ENCODE measurements at places on chromosomes 1 and 21.

DNA sequence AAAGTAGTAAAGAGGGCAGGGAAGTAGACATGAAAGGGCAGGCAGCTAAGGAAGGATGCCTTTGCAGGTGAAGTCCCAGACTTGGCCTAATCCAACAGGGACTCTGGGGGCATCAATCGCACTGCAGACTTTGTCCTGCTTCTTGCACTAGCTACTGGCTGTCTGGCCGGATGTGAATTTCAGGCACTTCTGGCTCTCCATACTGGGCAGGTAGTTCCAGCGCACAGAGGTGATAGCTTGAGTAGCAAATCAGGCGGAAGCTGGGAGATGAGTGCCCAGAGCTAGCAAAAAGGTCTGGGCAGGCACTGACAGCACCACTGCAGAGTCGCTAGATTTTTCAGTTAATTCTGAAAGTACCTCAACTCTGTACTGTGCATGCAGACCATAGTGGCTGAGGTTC lies 997 bp downstream of the RSPH1 start:
- DNase-seq = no peak

GRCh38 chr1:211469938-211470529 lies 21.9 kb downstream of the RD3 start:
- peak; percentile 37 for DNase-seq

GRCh38 chr1:85609976-85610375 lies 29.4 kb downstream of the CCN1 start:
- no peak for DNase-seq

GRCh38 chr1:167514288-167514687 lies 4.0 kb downstream of the CD247 start:
- peak; percentile 54 for DNase-seq

- DNase-seq = no peak
Measured at GRCh38 chr1:13450204-13450603, 40.0 kb downstream of the PRAMEF20 start.

DNA sequence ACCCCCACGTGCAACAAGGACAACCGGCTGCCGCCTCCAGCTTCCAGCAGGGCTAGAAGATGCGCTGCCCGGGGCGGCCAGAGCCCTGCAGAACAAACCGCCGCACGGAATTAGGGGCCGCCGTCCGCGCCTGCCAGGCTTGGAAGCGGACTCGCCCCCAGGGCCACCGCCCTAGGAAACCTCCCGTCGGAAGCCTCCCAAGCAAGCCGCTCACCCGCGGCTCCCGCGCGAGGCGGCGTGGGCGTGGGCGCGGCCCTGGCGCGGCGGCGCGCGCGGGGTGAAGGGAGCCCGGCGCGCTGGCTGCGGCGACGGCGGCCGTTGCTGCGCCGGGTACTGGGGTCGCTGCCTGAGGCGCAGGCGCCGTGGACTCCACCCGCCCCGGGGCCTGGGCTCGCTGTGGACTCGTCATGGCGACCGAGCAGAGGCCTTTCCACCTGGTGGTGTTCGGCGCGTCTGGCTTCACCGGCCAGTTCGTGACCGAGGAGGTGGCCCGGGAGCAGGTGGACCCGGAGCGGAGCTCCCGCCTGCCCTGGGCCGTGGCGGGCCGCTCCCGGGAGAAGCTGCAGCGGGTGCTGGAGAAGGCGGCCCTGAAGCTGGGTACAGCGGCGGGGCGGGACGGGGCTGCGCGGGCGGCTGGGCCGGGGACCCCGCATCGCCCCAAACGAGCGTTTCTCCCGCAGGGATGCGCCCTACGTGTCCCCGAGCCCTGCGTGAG lies at the start of gene SCCPDH:
TSS of gene SCCPDH (plus strand) at position 394 of the 715 bp plus-strand sequence. CDS start at position 408, 14 bp downstream.
- peak; percentile 60 for DNase-seq

GRCh38 chr1:25257196-25257595 lies 9.9 kb upstream of the RSRP1 start:
- no peak for DNase-seq

DNA sequence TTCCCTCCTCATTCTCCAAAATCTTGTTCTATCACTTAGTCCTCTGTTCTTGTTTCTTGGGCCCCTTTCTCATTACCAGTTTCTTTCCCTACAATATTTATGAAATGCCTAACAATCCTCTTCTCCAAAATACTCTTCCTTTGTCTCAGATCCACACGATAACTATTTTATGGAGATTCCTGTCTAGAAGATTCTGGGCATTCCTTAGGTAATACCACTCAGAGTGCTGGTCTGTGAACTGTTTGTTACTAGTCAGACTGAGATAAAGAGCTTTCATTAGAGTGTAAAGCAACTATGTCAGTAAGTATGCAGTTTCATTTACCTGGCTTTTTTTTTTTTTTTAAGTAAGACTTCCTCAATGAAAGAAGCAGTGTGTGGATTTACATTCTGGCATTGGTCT lies 18.1 kb upstream of the RCOR3 start:
- DNase-seq = no peak

DNA sequence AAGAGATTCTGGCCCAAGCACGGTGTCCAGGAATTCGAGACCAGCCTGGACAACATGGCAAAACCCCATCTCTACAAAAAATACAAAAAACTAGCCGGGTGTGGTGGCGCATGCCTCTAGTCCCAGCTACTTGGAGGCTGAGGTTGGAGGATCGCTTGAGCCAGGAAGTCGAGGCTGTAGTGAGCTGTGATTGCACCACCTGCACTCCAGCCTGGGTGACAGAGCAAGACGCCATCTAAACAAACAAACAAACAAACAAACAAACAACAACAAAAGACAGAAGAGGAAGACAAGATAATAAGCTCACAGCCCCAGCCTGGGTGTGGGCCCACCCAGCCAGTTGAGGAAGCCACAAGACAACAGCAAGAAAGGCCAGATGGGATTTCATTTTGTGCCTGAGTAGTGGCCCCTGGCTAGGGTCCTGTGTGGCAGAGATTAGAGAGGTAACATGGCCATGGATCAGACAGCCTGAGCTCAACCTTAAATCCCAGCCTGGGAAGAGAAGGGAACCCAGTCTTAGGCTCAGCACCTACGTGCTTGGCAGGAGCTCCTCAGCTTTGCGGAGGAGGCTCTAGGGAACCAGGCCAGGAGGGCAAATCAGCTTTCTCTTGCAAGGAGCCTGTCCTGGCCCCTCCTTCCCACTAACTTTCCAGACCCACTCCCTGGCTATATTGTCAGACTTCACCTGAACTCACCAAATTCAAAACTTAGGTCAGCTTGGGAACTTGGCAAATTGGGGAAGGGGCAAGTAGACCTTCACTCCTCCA lies 4.9 kb upstream of the BEST4 start:
- DNase-seq = no peak

DNA sequence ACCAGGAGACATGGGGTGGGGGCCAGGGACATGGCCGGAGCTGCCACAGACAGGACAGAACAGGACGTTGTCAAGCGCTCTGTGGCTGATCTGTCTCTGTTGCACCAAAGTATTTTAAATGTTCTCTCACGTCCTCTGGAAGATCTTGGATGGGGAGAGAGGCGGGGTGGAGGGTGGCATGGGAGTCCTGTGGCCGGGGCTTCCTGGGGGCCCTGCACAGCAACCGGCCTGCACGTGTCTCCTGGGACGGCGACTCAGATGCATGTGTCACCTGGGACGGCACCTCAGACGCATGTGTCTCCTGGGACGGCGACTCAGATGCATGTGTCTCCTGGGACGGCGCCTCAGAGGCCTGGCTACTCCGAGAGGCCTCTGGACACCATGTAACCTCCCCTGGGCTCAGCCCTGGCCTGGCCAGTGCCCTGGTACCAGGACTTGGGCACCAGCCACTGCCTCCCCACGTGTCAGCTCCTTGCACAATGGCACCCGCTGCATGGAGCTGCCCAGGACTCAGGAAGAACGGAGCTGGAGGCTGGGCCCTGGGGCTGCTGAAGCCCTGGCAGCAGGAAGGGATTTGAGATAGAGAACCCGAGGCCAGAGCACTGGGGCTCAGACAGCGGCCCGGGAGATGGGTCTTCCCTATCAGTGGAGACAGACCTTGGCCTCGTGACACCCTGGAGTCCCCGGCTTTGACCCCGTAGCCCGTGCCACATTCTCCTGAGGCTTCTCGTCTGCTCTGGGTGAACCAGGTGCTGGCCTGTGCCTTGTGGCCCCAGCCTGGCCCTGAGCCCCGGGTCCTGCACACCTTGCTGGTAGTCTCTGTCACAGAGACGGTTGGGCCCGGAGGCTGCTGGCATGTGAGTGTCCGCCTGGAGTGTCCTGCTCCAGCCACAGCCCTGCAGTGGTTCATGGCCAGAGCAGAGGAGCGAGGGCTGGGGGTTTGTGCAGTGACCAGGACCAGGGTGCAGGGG lies 14.7 kb upstream of the SLC19A1 start:
- no peak for DNase-seq

GRCh38 chr1:205680073-205680851 lies at the start of gene SLC45A3:
Gene SLC45A3, minus strand, starts transcription at chr1:205680509. Its CDS starts 15,853 bp downstream, at chr1:205664656.
- DNase-seq = peak; percentile 6

GRCh38 chr1:202349206-202349928 lies 868 bp downstream of the PPP1R12B start:
- DNase-seq = peak; percentile 5

All from CD4-positive, alpha-beta T cell treated with Interleukin-2 at 100 ng/mL for 4 hours (primary cell).